Fibroblast of lung (primary cell): ENCODE measurements at places on chromosomes 16 and 17. TPM values are rescaled to one million over a fixed set of nuclear protein-coding genes. Genes with fewer than 3 reads are reported as not detected.

The RAB37 gene
- 0.26 and 0.66 TPM in 2 replicates for total RNA-seq

GRCh38 chr17:30132615-30133014 lies 16.0 kb downstream of the NSRP1 start:
- DNase-seq = no peak

GRCh38 chr16:17379121-17379571 lies 91.6 kb downstream of the XYLT1 start:
- DNase-seq = peak; percentile 87

GRCh38 chr16:83994087-83994486 lies 26.0 kb downstream of the NECAB2 start:
- peak; percentile 91 for DNase-seq

DNA sequence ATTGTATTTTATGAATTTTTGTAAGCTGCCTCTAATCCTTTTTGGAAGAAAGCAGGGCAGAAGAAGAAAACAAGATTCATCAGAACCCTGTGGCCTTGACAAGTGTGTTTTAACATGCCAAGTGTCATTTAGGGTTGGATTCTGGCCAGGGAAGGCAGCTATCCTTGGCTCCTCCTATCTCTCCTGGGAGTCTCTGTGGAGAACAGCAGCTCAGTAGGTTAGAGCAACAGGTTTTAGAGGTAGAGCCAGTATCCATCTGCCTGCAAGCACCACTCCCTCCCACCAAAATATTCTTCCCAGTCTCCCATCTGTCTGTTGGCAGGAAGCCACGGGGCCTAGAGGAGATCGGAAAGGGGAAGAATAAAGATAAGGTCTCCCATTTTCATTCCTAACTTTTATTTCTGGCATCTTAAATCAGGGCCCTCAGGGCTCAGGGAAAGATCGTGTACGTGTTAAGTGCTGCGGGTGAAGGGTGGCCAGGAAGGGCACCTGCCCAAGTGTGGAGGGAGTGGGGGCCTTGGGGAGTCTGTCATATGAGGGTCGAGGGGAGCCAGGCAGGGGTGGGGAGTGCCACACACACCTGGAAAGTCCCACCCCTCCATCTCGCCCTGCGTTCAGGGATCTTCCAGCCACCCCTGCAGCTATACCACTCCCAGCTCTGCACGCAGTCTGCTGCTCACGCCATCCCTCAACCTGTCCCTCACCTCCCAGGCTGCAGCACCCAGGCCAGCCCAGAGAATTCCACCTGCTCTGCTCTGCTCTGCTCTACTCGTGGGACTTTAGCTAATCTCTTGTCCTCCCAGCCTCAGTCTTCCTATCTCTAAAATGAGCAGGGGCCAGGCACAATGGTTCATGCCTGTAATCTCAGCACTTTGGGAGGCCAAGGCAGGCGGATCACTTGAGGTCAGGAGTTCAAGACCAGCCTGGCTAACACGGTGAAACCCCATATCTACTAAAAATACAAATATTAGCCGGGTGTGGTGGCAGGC lies 17.1 kb upstream of the CPSF4L start:
- peak; percentile 13 for DNase-seq
